Right kidney (tissue), 9 donors: ENCODE measurements at places on chromosomes 12 and 14.

DNA sequence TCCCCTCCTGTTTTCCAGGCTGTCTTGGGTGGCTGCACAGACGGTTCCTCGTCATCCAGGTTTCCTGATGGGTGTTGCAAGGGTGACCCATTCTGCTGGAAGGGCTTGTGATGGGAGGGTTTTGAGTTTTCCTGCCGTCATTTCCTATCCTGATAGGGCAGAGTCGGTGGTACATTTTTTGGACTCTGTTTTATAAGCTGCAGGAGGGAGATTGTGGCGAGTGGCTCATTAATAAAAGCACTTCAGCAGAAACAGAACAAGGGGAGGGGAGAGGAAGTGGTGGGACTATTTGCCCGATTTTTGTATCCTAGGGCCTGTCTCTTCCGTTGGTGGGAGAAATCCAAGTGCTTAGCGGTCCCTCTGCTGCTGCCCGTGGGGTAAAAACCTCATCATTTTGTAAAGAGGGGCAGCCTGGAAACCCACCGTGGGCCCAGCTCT, 40.0 kb downstream of the TSPAN9 start:
- no peak for DNase-seq

DNA sequence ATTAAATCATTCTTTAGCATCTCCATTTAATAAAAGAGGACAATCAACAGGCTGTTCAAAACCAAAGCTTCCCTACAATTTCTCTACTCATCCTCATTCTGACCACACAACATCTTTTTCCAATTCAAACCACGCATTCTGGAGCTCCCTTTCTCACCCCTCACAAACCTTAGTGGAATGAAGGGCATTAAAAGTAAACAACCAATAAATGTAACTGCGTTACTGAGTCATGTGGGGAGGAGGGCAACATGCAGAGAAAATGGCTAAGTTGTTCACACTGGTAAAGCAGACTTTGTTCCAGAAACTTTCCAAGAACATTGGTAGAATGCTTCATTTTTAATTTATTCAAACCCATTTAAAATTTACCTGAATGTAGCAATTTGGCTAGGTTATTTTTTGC, 19.6 kb downstream of the SOX5 start:
- DNase-seq = no peak

DNA sequence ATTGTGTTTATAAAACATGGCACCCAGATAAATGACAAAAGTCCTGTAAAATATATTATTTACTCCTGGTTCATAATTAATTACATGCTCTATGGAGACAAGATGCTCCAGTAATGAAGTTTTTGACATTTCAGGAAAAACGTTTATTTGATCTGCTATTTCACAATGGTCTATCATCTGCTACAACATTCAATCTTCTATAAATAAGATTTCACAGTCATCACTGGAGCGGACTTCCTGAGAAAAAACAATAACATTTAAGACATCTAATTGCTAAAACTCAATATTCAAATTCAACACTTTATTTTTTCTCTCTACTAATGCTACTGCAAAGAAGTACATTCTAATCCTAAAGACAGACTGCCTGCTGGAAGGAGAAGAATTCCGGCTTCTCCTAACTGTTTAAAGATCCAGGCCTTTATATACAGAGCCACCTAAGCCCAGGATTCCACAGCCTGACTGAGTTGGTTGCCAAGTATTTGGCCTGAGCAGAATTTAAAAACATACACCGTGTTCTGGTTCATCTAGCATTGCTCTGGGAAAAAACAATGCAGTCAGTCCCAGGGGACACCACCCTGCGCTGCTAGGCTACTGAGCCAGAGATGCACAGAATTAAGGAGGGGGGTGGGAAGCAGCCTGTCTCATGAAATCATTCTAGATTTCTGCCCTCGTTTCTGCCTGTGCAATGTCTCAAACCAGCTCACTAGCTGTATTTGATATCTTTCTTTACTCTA, 58.0 kb downstream of the TMTC1 start:
- DNase-seq = no peak

- DNase-seq = no peak
These were observed 124.4 kb downstream of the DAD1 start for GRCh38 chr14:22464422-22465142.

DNA sequence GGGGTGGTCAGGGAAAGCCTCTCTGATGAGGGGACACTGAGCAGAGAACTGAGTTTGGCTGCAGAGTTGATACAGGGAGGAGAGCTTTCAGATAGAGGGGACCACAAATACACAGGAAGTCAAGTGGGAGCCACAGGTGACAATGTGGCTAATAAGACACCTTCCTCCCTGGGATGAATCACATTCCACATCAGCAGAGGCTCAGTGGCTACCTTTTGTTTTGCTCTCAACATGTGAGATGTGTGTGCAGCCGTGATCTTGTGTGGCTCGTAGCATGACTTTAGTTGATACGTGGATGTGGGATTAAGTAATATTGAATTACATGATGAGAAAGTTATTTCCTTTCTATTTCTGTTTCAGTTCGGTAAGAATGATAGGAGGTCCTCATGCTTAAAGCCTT, 7.5 kb downstream of the CRADD start:
- DNase-seq = no peak

- DNase-seq = no peak
These were observed 31.6 kb downstream of the FAM222A start for GRCh38 chr12:109744986-109745942.

DNA sequence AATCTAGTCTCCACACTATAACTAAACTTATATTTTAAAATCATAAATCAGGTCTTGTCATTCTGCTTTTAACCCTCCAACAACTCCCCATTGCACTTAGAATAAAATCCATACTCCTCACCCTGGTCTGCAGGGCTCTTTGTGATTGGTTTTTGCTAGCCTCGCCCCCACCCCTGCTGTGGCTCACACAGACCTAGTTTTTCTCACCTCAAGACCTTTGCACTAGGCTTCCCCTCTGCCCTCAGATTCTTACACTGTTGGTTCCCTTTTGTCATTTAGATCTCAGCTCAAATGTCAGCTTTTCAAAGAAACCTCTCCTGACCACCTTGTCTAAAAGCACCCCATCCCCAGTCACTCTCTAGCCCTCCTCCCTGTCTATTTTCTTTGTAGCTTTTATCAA, 10.7 kb upstream of the LHX5 start:
- DNase-seq = no peak

DNA sequence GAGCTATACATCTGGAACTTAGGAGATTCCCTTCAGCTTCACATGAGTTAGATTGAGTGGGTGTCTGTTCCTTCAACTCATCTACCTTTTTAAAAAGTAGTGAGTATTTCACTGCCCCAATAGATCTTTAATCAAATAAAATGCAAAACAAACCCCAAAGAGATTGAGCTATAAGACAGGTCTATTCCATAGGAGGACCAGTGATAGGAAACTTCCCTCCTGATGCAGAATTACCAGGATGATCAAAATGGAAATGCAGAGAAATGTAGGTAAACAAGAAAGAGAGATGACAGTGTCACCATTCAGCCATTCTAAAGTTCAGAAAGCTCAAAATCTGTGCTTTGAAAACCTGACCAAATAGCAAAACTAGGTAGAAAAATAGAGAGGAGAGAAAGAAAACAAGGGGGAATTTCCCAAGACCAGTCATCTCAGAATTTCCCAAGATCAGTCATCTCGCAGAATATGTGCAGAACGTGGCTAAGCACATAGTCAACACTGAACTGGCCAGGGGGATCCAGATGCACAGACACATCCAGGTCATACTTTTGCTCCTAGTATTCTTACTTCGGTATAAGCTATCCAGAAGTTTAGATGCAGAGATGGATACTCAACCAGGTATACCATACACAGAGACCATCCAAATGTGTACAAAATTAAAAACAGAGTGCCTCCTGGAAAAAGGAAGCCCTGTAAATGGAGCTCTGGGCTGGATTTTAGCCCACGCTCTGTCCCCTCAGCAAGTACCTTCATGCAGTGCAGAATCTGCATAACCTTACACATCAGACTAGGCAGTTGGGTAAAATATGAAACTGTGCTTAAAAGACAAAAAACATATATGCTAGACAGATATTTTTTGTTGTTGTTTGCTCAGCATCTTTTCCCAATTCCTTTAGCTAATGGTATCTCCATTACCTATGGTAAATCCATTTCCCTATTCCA, 27.4 kb downstream of the SLC41A2 start:
- DNase-seq = no peak

GRCh38 chr12:98699586-98699985, 54.5 kb downstream of the APAF1 start:
- DNase-seq = no peak

DNA sequence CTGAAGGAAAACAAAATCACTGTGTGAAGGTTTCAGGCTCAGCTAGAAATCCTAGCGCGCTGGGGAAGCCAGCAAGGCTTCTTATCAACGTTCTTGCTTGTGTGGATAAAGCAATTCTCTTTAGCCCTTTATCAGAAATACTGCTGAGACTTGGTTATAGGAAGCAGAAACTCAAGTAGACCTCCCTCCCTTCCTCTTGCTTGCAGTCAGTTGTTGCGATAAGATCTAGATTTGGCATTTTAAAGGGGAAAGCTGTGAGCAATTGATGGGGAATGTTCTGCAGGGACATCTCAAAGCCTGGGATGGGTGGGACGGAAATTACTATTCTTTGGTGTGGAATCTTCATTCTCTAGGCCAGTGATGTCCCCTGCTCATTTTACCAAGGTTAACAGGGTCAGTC, 76.4 kb upstream of the ANO4 start:
- no peak for DNase-seq
